ENCODE measurements at places on chromosomes 1 and 21.

GRCh38 chr1:115564201-115564600, 77.6 kb upstream of the VANGL1 start:
- DNase-seq: peak; percentile 4

- DNase-seq: no peak
These were observed 737 bp upstream of the SMAP2 start for GRCh38 chr1:40372658-40373322.

- DNase-seq: no peak
These were observed 931.6 kb downstream of the NCAM2 start for GRCh38 chr21:21929789-21930188.

DNA sequence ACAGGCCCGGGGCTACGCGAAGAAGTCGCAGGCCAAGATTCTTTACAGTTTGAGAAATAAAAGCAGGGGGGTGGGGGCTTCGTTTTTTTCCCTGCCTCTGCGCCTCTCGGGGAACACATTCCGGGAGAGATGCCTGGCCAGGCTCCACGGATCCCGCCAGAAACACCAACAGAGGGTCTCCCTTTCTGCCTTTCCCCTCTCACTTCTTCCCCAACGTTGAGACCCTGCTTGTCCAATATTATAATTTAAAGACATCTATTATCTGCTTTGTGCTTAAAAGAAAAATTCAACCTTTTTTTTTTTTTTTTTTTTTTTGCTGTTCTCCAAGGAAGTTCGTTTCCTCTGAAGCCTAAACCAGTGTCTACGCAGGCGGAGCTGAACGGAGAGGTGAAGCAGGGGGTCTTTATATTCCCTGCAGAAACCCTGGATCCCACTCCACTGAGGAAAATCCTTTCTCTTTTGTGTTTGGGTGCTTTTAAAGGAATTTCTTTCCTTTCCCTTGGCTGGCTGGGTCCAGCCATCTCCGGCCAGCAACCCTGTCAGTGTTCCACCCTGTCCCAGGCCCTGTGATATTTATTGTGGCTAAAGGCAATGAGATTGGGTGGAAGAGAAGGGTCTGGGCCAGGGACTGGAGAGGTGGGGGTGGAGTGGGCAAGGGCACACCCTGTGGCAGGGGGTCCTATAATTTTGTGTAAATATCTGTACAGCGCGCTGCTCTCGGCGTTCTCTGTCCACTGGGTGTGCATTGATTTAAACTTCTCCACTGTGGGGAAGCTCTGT, 2.2 kb downstream of the FOXD2 start:
- DNase-seq: no peak

DNA sequence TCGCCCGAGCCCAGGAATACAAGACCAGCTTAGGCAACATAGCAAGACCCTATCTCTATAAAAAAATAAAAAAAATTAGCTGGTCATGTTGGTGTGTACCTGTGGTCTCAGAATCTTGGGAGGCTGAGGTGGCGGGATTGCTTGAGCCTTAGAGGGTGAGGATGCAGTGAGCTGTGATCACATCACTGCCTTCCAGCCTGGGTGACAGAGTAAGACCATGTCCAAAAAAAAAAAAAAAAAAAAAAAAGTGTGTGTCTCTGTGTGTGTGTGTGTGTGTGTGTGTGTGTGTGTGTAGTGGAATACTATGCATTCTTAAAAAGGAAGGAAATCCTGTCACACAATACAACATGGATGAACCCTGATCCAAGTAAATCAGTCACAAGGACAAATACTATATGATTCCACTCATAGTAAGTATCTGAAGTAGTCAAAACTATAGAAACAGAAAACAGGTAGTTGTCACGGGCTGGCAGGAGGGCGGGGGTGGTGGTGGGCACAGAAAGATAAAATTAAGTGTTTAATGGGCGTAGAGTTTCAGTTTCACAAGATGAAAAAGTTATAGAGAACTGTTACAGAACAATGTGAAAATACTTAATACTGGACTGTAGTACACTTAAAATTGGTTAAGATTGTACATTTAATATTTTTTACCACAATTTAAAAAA, 47.8 kb downstream of the SELENOF start:
- DNase-seq: no peak

DNA sequence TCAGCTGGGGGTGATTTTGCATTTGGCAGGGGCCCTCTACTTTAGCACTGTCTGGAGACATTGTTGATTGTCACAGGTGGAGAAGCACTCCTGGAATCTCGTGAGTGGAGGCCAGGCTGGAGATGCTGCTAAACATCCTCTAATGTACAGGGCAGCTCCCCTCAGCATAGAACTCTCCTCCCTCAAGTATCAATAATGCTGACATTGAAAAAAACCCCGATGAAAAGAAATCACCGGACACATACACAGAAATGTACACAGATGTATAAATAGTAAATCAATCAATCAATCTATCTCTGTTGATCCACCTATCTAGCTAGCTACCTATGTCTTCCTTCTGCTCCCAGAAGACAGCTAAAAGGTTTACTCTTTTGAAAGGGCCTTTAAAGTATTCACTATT, 89.4 kb upstream of the KCNJ15 start:
- no peak for DNase-seq

DNA sequence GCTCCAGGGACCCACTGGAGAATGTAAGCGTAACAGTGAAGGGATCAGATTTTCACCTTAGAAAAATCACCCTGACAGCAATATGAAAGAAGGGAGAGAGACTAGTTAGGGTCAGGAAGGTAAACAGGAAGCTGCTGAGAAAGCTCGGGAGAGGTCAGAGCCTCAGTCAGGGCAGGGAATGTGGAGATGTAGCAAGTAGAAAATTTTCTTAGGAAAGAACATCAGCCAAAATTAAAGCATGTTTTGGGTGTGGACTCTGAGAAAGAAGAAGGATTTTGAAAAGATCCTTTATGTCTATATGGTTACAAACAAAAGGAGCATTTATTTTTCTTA, 16.7 kb upstream of the ERICH3 start:
- DNase-seq: no peak

DNA sequence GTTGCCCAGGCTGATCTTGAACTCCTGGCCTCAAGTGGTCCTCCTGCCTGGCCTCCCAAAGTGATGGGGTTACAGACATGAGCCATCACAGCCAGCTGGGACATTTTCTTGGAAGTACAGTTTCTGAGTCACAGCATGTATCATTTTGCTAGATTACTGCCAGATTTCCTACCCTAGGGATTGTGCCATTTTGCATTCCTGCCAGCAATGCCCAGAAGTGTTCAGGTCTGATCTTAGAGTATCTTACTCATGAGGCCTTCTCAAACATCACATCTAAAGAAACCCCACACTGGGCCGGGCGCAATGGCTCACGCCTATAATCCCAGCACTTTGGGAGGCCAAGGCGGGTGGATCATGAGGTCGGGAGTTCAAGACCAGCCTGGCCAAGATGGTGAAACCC, 10.2 kb downstream of the BMP8A start:
- DNase-seq: peak; percentile 42

- peak; percentile 31 for DNase-seq
These were observed 25.0 kb upstream of the POU3F1 start for GRCh38 chr1:38071312-38072256.

DNA sequence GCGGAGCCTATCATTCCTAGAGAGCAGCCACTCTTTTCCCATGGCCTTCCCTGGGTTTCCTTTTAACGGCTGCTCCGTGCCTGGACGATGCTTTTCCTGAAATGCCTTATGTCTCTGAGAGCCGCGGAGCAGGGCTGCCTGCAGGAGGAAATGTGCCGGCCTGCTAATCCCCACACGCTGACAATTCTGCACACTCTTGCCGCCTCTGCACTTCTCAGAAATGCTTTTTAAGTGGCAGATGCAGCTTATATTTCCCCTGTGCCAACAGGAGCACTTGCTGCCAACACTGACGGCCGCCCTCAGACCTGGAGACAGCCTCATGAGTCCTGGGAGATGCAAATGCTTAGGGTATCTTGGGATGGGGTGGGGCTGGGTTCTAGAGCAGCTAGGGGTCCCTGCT, 253.2 kb downstream of the GRIK3 start:
- no peak for DNase-seq

DNA sequence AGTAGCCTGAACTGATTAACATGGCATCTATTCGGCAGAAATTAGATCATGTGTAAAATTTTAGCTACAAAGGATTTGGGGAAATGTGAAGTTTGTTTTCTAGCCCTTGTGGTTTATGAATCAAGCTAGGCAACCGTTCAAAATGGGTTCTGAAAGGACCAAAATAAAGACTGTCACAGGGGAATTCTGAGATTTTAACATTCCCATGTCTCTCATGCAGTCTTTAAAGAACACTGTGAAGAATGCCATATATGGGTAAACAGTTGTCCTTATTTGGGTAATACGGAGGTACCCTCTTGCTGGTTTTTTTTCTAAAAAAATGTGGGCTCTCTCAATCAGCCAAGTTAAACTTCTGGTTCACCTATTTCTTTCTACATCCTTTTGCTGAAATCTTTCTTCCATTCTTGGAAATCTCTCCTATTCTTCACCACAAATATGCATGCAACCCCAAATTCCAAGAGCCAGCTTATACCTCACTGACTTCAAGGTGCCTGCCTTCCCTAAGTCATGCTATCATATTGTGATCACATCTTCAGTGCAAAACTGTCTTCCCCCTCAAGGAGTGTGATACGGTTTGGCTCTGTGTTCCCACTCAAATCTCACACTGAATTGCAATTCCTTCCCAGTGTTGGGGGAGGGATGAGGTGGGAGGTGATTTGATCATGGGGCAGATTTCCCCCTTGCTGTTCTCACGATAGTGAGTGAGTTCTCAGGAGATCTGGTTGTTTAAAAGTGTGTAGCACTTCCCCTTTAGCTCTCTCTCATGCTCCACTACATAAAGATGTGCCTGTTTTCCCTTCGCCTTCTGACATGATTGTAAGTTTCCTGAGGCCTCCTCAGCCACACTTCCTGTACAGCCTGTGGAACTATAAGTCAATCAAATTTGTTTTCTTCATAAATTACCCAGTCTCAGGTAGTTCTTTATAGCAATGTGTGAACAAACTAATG, 308.7 kb downstream of the TTLL7 start:
- peak; percentile 50 for DNase-seq
